CD4-positive, alpha-beta T cell treated with Interleukin-6 at 100 ng/mL for 8 hours (primary cell): ENCODE measurements at places on chromosomes 2 and 18.

GRCh38 chr18:46155641-46156051, 51.5 kb downstream of the HAUS1 start:
- peak; percentile 67 for DNase-seq

DNA sequence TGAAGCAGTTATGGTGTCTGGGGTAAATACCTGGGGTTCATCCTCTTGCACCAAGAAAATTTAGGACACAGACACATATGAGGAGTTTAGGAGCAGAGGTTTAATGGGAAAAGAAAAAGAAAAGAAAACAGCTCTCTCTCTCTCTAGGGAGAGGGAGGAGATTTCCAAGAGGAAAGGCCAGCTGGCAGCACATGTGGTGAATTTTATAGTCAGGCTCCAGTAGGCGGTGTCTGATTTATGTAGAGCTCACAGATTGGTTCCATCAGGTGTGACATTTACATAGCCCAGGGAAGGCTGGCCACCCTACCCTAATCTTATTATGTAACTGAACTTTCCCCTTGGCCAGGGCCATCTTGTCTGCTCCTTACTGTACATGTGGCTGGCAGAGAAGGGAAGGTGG, 297.5 kb upstream of the RGPD4 start:
- DNase-seq, result no peak

- DNase-seq, result no peak
These were observed 14.2 kb downstream of the SPR start for GRCh38 chr2:72901426-72901825.

DNA sequence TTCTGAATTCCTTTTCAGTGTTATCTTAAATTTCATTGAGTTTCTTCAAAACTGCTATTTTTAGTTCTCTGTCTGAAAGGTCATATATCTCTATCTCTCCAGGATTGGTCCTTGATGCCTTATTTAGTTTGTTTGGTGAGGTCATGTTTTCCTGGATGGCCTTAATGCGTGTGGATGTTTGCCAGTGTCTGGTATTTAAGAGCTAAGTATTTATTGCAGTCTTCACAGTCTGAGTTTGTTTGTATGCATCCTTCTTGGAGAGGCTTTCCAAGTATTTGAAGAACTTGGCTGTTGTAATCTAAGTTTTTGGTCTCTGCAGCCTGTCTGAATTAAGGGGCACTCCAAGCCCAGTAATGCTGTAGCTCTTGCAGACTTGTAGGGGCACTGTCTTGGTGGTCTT, 249.3 kb downstream of the ZNF385B start:
- no peak for DNase-seq

DNA sequence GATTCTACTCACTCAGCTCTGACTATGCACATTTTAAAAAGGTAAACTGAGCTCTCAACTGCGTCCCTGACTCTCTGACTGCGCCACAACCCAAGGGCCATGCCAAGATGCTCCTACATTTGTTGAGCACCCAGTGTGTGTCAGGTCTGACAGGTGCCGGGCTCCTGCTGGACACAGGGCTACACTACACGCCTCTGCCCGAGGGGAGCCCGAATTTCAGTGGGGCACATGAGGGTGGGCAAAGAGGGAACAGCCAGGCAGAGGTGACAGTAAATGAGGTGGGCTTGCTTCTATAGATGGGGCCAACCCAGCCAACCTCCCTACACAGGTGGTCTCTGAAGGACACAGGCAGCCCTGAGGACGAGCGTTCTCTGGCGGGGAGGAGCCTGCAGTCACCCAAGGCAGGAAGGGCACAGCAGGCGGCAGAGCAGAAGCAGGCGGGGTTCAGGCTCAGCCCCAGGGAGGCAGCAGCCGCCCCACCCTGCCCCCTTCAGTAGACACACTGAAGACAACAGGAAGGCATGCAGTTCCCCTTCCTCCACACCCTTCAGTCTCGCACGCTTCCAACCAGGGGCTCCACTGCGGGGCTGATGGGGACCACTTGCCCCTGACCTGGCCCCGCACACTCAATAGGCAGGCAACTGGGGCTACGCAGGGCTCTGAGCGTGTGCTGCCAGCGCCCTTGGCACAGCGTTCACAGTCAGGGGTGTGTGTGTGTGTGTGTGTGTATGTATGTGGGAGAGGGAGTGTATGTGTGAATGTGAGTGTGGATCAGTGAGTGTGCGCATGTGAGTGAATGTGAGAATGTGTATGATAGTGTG, 98.4 kb downstream of the UXS1 start:
- peak; percentile 91 for DNase-seq

DNA sequence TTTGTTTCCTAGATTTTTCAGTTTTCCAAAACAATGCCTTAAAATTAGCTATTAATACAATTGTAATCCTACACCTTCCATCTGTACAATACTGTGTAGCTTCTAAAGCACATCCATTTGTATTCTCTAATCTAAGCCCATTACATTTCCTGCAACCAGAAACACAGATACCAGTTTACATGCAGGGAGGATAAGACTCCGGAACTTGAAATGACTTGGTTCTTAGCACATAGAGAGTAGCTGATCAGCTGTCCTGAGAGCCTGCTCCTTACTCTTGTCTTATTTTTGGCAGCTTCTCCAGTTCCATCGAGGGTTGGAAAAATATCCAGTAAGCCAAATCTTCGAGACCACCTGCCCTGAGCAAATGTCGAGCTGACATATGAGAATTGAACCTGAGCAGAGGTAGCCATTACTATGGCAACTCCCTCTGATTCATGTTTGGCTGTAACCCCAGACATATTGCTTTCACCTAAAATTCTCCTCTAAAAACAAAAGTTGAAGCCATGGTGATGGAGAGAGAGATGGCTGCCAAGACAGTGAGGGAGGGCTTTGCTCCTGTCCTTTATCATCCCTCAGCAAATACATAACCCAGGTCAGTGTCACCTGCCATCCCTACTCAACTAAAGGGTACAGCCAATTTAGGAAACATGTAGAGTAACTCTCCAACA, 542.8 kb downstream of the IRS1 start:
- DNase-seq, result no peak

DNA sequence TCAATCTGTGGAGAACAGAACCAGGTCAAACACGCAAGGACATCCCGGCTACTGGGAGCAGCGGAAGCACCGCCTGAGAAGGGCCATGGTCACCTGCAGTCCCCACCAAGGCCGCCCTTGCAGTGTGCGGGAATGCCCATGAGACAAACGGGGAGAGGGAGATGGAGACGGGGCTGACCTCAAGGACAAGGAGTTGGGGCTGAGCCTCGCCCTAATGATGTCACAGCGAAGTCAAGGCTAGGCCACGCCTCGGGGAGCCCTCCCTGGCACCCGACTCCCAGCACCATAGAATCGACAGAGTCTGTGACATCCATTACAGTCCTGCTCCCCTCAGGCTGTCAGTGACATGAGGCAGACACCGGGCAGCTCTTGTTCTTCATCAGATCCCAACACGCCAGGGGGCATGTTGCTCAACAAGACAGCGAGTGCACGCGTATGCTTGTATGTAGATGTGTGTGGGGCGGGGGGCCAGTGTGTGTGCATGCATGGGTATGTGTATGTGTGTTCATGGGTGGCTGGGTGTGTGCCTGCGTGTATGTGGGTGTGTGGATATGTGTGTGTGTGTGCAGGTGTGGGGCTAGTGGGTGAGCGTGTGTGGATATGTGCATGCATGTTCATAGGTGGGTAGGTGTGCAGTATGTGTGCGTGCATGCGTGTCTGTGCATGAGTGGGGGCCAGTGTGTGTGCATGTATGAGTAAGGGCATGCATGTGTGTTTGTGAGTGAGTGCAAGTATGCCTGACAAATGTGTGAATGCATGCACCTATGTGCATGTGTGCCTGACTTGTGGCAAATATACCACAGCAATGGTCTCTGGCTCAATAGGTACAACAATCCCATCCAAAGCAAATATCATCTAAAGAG, 57.0 kb downstream of the ANKMY1 start:
- DNase-seq, result no peak

DNA sequence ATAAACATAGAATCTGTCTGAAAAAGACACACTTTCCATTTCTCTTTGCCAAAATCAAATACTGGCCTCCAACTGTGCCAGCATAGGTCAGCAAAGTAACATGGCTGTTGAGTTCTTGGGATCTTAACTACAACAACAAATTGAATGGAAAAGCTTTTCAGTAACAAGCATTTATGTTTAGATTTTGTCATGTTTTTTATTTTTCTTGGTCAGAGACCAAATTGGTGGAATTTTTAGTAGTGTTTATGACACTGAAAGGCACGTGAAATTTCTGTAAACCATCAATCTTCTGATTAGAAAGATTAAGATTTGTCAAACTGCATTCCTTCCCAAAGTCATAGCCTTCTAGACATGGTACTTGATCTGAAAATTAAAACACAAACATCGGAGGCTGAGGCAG, 77.6 kb downstream of the PDE1A start:
- DNase-seq, result no peak

GRCh38 chr2:146879882-146880281, 964.9 kb upstream of the ACVR2A start:
- DNase-seq, result no peak

DNA sequence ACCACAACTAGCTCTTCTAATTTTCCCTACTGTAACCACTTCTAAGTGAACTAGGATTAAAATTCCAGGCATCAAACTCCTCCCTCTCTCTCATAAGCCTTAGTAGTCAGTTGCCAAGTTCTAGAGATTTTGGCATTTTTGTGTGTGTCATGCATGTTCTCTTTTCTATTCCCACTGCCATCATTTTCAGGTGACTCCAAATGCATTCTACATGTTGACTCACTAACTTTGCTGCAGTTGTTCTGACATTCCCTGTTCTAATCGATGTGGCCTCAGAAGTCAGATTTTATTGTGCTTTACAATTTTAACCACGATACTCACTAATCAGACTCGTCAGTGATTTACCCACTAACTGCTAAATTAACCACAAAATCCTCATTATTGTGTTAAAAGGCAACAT, 13.3 kb downstream of the DSC1 start:
- DNase-seq, result no peak

DNA sequence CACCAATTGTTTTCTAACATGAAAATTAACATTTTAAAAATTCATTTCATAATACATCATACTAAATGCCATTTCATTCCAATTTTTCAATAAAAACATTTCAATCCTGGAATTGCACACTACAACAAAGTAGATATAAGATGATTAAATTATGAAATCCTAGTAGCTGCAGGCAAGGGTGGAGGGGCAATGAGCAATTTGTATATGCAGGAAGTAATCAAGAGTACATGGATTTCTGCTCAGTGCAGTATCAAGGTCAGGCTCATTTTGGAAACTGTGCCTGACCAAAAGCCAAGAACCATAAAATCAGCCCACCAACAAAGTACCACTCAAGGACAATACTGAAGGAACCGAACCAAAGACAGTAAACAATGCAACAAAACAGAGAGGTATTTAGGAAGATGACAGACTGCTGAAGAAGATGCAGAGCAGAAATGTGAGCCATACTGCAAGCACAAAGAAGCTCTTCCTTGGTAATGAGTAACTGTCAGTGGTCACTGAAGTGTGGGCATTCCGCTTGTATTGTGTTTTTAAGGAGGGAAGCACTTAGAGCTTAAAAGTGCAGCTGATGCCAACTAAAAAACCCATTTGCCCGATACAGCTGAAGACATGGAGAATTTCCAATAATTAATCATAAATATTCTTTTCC, 34.5 kb upstream of the DSEL start:
- DNase-seq, result no peak

DNA sequence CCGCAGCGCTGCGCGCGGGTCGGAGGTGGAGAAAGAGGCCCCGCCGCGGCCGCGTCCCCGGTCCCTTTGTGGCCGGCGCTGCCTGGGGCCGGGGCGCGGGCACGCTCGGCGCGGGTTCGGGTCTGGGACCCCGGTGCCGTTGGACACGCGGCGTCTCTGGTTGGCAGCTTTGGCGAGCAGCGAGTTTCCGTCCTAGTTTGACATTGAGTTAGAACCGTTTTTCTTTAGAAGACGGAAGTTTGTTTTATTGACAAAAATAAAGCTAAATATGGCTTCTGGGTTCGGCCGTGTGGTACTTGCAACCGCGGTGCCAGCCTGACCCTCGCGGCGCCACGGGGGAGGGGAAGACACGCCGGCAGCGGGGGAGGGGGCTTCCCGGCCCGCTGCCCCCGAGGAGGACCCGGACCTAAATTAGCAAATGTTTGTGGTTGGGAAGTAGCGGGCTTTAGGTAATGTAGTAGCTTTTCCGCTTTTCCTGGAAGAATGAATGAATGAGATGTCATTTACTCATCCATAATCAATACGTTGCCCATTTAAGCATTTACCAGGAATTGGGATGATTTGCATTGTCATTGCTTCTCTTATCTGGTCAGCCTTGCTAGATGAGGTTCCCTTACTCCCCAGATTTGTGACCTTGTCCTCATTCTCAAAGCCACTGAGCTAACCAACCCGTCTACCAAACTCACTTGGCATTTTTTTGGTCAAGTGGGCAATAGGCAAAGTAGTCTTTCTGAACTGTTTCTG, 530 bp downstream of the GALNT1 start:
- DNase-seq, result no peak

DNA sequence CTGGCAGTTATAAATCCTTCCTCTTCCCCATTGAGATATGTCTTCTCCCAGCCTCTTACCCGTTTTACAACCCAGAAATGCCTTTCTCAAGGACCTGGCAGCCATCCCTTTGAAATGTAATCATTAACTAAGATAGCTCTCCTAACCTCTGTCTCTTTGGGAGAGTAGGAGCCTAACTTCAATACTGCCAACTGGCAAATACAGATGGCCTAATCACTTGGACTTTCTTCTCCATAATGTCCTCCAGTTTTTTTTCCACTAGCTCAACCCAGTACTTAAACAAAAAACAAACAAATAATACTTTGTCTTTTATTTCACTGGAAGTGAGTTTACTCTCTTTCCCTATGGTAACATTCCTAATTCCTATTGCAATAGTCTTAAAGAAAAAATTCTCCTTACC, 1391.1 kb downstream of the SUCLG1 start:
- DNase-seq, result no peak
